ENCODE measurements at places on chromosomes 6 and 20.

GRCh38 chr6:13434777-13435176 is 52.6 kb downstream of the GFOD1 start:
- no peak for DNase-seq

GRCh38 chr6:128739112-128739511 is 143.8 kb upstream of the LAMA2 start:
- no peak for DNase-seq

DNA sequence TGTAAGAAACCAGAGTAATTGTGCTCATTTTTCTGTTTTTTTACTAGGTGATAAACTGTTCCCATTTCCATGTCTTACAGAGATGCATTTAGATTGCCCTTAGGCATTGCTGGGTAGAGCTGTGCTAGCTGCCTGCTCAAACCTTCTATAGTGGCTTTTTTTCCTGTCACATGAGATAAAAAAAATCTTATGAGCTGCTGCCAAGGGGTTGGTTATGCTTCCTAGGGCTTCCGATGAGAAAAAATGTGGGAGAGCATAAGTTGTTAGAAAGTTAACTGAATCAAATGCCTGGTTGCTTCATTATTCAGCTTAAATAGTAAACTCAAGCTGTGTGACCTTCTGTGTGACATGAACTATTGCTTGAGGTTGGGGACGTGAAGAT is 50.0 kb upstream of the NOX3 start:
- no peak for DNase-seq

DNA sequence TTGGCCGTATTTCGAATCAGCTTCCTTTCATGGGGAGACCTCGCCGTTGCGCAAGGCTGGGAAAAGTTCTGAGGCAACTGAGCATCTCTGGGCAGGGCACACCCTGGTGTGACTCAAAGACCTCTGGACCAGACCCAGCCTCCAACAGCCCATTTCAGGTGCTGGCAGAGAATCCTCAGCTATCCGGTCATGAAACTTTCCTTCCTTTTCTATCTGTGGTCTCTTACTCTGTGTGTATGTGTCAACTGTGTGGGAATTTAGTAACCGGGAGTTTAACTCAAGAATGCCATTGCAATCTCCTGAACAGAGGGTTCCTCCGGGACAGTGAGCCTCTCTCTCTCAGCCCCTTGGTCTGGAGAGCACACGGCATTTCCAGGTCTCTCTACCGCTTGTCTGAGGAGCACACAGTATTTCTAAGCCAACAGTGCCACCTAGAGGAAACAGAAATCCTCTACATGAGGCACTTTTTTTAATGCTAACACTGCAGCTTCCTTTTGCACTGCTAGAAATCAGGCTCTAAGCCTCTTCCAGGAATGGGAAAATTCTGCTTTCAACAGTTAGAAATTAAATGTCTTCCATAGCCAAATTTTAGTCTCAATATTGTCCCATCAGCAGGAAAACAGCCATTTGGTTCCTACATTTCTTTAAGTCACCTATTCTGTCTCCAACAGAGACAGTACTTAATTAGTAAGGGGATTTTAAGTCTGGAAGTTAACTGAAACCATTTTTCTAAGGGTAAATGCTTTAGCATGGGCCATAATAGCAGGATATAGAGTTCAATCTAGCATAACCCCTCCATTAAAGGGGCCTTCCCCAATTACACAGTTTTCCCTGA is 32.7 kb downstream of the PLN start:
- no peak for DNase-seq

DNA sequence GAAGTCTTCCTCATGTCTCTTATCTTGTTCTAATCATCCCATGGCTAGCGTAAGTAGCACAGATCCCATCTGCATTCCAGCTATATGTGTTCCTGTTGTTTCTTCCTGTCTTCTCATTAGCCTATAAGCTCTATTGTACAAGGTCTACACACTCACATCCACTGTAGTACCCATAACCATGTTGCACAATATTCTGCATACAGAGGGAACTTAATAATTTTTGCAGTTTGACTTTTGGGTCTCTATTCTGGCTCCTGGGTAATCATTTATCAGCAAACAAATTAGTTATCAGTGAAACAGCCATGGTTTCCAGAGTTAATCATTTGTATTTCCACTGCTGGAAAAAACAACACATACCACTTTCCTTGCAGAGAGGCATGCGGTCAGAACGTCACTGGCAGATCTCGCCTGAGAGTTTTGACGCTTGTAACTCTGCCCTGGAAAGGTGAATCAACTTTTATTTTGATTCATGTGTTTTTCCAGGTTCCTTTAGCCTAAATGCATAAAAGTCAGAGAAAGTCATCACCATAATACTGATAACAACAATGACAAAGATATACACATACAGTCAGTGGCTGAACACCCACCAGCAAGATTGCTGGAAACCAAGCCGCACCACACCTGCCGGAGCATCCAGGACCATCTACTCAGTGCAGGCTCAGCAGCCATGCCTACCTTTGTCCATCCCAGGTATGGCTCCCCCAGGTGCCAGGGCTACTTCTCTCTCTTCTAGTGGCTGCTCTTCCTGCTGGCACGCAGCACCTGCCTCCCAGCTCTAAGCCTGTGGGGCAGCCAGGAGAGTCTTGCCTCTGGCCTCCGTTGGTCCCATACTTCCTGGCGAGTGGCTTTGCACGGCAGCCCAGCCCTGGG is 158.2 kb downstream of the QRSL1 start:
- no peak for DNase-seq

- DNase-seq: no peak
Measured at GRCh38 chr6:71157345-71157744, 131.3 kb upstream of the OGFRL1 start.

DNA sequence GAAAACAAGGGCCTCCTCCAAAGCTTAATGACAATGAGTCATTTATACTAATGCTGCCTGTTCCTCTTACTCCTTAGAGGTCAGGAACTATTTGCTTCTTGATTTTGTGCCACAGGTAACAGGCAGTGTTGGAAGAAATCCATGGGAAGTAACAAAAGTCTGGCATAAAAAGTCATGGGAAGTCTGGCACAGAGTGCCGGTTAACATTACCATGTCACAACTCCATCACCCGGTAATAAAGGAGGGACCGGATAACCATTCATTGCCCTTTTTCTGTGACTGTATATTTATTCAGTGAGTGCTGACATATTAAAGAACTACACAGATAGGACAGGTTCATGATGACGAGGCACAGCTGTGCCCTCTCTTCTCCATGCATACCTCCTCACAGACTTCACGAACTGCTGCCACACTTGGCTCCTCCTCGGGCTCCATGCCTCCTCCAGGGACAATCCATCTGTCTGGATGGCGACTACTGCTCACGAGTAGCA is 50.9 kb downstream of the NUDT3 start:
- DNase-seq: no peak

DNA sequence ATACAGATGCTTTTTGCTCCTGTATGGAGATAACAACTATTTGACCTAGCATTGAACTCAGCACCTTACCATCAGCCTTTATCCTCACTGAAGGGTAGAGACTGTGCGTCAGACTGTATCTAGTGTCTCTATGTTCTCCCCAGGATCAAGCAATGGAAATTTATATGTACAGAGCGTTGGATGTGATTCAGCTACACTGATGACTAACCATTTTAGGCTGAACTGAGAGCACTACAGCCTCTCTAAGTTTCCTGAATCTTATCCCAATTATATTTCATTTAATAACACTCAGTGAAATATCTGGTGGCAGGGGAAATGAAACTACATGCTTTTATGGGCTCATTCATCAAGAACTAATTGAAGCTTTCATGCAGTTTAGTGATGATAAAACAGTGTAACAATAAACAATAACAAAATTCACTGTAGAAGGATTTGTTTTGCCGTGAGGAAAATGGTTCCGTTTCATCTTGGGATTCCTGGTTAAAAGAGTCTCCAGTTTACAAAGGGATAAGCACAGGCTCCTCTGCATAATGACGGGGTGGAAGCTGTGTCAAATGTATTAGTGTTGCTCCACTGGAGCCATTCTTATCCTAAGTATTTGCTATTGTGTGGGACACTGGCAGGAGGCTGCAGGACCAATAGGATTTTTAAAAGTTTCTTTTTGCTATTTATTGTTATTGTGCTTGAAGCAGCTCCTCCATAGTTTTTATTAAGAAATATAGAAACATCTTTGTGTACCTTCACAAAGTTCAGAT is 567.6 kb upstream of the MMS22L start:
- peak; percentile 49 for DNase-seq

GRCh38 chr6:81734081-81734480 is 18.4 kb downstream of the TENT5A start:
- no peak for DNase-seq

DNA sequence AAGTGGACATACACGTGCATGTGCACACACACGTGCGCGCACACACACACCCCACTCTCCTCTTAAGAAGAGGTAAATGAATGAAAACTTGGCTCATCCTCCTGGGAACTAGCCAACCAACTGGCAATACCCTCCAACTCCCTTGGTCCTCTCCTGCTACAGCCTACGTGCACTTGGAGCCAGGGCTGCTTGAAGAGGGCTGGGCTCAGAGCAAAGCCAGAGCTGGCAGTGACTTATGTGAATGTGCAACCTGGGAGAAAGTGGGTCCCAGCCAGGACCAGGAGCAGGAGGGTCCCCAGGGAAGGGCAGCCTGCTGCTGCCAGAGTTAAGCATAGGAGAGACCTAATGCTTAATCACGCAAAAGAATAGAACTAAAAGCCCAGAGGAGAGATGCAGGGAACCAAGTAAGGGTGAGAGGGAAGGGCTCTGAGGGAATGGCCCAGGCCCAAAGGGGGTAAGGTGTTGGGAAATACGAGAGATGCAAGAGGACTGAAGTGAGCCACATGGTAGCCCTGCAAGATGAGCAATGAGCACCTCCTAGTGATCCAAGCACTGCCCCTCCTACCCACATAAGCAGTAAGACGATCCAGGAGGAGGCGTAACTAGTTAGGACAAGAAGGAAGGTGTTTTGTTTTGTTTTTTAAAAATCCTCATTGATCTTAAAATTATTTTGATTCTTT is 24.7 kb downstream of the TRAF3IP2 start:
- no peak for DNase-seq

DNA sequence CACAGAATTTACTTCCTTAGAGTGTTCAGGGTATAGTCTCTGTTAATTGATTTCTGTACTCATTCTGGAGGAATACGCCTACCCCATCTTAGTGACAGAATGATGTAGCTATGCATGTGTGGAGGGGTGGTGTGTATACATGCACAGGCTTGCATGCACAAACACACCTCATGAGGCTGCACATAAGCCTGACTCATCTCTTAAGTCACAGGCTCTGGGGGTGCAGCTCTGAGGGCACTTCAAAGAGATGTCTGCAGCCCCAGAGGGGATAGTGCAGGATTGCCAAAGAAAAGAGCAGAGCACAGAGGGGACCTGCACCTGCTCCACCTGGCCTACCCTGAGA is 24.6 kb downstream of the TBX18 start:
- DNase-seq: no peak

DNA sequence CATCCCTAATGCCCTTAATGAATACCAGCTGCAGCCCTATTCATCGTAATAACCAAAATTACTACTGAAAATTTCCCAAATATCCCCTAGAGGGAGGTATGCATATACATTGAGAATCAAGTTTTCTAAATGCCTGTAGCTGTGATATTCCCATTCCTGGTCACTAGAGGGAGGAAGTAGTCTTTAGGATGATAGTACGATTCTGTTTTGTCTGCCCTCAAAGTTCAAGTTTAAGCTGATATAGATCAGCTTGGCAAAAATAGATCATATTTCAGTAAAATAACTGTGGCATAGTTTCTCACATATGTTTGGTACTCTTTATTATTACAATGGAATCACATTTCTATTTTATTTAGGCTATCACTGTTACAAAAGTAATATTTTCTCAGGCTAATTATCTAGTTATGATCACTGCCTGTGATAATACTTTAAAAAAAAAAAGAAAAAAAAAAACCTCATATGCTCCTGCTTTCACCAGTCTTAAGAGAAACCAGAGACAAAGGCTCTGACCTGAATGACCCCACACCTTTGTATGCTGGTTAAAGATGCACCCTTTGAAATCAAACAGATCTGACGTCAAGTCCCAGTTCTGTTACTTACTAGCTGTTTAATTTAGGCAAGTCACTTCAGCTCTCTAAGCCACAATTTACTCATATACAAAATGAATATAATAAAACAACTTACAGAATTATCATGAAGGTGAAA is 11.0 kb downstream of the TSPYL1 start:
- DNase-seq: peak; percentile 29

DNA sequence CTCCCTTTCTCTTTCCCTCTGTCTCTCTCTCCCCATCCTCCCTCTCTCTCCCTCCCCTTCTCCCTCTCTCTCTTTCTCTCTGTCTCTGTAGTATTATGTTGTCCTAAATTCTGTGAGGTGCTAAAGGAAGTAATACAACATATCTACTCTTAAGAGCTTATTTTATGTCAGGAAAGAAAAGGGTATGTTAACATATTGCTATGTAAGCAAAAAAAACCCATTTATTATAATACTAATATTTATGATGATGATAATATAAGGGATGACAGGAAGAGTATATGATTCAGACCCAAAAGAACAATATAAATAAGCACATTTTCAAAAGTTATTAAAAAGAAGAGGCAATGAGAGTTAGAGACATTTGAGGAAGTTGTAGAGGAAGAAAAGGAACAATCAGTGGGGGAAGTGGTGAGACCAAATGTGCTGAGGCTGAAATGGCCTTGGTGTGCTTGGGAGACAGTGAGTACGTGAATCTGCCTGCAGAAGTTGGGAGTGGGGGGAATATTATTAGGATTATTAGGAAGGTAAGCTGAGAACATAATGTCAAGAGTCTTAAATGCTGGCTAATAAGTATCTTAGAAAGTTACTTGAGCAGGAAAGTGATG is 303.6 kb upstream of the FERMT1 start:
- no peak for DNase-seq

- no peak for DNase-seq
Measured at GRCh38 chr6:12009180-12009685, 2.9 kb upstream of the HIVEP1 start.

DNA sequence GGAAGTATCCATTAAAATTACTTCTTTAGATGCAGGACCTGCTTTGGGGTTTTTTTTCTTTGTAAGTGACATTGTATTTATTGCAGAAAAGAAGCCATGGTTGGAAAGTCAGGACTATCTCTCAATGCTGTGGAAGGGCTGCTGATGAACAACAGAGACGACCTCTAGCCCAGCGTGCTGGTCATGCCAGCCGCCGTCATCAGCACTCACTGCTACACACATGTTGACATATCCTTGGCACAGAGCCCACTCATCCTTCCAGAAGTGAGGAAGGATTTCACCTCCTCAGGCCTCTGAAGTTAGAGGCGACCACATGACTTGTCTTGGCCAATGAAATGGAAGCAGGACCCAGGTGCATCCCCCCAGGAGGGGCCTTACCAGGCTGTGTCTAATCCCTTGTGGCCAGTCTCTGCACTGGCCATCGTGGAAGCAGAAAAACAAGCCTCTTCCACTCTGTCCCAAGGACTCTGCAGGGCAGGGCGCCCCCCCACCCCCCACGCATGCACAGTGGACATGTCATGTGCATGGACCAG is 343.5 kb downstream of the TAF4 start:
- no peak for DNase-seq

Data from COR-L47 (cell line).